ENCODE measurements at places on chromosomes 11 and 22. TPM values are rescaled to one million over a fixed set of nuclear protein-coding genes. Genes with fewer than 3 reads are reported as not detected.
A peak's percentile ranks its signal among the peaks of the same experiment; 100 is the strongest.

- no peaks in the 10 kb centered on the region for H3K36me3 ChIP-seq
- H3K27ac ChIP-seq, result no peak overlapping the region
- peak overlapping the region; percentile 13 for H3K4me3 ChIP-seq
- DNase-seq, result no peak
- no peaks in the 10 kb centered on the region for H3K4me1 ChIP-seq
Measured at GRCh38 chr11:57376095-57377090, 4.6 kb downstream of the PRG3 start.

- H3K27ac ChIP-seq, result no peak overlapping the region
- 0 out of 2 replicates have a peak, but pooled peaks cover 2% of the 10 kb centered on the region for H3K4me1 ChIP-seq
- no peak for DNase-seq
Measured at GRCh38 chr11:79940974-79941735, 500.3 kb upstream of the TENM4 start.

- H3K36me3 ChIP-seq, result no peaks in the 10 kb centered on the region
- H3K27ac ChIP-seq, result no peak overlapping the region
- H3K4me3 ChIP-seq, result no peak overlapping the region
- no peaks in the 10 kb centered on the region for H3K4me1 ChIP-seq
- no peaks in the 10 kb centered on the region for H3K27me3 ChIP-seq
Measured at GRCh38 chr11:114026355-114026754, 33.2 kb upstream of the ZBTB16 start.

The TIMM10 gene
- total RNA-seq, result 126 TPM

The BRMS1 gene
- 50.1 TPM for total RNA-seq

The SSTR3 gene
- 0.72 TPM for total RNA-seq

The RIC3 gene
- total RNA-seq, result 23.7 TPM

The ADAMTS8 gene
- 5.0 TPM for total RNA-seq

Data from H9 (cell line).